CD4-positive, alpha-beta T cell (primary cell): ENCODE measurements at places on chromosomes 4 and X.

- DNase-seq: no peak
These were observed 28.1 kb downstream of the SMIM43 start for GRCh38 chr4:121736735-121737351.

GRCh38 chrX:124641737-124642491, 295.6 kb downstream of the SH2D1A start:
- no peak for DNase-seq

GRCh38 chrX:130393451-130394074, 8.1 kb upstream of the GPR119 start:
- DNase-seq: no peak

DNA sequence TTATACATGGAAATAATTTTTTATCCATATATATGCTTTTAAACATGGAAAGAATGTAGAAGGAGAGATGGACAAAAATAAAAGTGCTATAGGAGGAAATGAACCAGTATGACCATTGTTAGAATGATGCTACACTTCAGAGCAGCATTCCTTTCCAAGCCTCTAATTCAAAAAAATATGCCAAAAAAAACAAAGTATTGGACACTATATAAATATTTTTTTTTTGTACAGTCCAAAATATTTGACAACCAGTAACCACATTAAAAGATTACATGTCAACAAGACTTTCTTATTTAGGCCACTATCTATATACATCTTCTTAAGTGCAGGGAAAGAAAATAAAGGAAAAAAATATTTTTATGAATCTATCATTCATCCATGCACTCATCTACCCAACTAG, 198.6 kb downstream of the LRBA start:
- DNase-seq: no peak

DNA sequence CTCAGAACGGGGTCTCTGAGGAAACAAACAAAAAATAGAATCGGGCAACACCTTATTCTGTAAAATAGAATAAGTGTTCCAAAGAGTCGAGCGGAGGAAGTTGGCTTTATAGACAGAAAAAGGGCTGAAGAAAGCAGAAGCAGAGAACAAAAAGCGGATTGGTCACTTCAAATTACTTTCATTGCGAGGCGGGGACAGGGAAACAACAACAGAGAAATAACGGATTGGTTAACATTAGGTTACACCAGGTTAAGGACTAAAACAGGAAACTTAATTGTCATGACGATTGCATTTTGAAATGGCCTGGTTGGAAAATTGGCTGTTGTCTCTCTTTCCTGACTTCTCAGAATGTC, 433 bp upstream of the COQ2 start:
- DNase-seq: no peak

- DNase-seq: no peak
These were observed 81.1 kb upstream of the SH3RF1 start for GRCh38 chr4:169351872-169352271.

DNA sequence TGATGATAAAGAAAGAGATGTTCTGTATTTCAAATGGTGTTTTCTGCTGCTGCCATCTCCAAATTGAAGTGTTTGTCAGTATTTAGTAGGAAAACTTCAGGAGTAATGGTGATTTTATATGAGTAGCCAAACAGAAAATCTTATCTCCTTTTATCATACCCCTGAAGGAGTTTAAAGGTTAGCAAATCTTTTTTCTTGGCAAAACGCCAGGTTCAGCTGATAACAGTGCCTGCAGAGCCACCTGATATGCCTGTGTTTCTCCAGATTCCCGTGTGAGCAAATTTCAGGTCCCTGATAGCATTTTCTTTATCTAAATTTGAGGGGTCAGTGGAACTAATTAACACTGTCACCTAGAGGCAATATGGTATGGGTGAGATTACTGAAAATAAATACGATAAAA, 65.8 kb upstream of the ETNPPL start:
- DNase-seq: no peak
